Esophagus squamous epithelium (tissue), 5 donors: ENCODE measurements at places on chromosomes 6 and 20.
A peak's percentile ranks its signal among the peaks of the same experiment; 100 is the strongest.

DNA sequence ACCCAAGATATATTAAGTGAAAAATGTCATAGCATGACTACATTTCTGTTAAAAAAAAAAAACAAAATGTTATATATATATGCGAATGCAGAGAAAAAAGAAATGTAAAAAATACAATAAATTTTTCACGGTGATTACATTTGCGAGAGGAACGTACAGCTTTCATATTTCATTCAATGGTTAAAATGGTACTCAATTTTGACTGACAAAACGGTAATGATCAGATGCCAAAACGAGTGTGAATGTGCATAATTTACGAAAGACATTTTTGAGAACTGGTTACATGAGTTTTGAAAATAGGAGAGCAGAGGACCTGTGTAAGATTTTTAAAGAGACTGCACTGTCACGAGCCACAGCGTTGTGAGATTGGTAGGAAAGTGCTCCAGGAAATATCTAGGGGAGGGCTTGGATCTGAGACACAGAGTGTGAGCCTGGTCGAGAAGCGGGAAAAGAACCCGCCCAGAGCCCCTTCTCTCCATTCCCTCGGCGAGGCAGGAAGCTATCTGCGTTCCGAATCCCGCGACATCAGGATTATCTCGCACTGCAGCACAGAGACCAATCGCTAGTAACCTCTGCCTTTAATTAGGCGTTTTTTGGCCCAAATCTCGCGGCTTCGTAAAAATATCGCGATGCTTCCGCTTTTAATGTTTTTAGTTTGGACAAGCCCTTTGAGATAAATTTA lies 28.5 kb downstream of the TRIM27 start:
- peak; percentile 71 for DNase-seq

- DNase-seq, result no peak
Measured at GRCh38 chr20:36549942-36550789, 8.8 kb downstream of the MYL9 start.

GRCh38 chr6:47073125-47074110 lies 31.3 kb upstream of the ADGRF1 start:
- no peak for DNase-seq

DNA sequence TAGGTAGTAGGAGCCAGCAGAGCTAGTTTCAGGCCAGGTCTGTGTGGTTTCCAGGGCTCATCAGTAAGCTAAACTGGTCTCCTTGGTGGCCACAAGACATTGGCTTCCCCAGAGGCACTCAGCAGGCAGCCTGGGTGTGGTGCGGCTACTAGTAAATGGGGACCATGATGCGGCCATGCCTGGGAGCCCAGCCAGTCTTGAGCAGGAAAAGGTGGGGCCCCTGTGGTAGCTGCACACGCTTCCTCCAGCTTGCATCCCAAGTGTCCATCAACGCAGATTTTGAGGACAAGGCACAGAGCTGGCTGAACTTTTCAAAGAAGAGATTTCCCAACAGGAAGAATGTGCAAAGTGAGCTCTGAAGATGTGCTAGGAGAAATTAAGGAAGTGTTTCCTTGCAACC lies 107.4 kb upstream of the NAA20 start:
- DNase-seq, result no peak
